ENCODE measurements at places on chromosomes 6 and 20.

DNA sequence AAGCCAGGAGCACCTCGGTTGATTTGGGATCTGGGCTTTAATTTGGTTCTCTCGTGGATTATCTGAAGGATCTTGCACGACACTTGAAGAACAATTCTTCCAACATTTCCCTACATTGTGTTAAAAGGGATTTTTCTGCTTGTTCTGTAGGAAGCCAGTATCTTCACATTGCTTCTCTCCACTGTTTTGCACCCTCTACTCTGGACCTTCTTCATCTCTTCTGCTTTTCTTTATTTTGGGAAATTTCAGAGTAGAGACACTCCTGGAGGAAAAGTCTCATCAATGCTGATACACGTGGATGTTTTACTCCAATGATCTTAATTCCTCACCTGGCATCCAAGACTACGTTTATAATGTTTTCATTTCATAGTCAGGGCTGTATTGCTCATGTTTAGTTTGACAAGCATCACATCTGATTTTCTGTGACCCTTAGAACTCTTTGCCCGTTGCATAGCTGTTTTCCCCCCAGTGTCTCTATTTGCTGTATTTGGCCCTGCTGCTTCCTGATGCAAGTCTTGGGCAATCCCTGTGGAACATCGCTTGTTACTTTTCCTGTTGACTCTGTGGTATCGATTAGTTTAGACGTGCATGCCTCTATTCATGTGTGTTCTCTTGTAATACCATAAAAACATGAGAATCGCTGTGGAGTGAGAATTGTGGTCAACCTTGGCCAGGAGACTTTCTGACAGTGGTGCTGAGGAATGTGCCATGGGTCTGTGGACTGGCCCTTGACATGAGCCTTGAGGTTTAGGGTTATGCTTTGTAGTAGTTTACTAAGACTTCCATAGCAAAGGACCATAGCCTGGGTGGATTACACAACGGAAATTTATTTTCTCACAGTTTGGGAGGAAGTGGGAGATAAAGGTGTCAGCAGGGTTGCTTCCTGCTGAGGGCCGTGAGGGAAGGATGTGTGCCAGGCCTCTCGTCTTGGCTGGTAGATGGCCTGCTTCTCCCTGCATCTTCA is 12.5 kb downstream of the PLCB1 start:
- DNase-seq: no peak

GRCh38 chr20:37401282-37401929 is 55.5 kb downstream of the SRC start:
- no peak for DNase-seq

GRCh38 chr6:169931261-169931660 is 179.8 kb downstream of the ERMARD start:
- no peak for DNase-seq

DNA sequence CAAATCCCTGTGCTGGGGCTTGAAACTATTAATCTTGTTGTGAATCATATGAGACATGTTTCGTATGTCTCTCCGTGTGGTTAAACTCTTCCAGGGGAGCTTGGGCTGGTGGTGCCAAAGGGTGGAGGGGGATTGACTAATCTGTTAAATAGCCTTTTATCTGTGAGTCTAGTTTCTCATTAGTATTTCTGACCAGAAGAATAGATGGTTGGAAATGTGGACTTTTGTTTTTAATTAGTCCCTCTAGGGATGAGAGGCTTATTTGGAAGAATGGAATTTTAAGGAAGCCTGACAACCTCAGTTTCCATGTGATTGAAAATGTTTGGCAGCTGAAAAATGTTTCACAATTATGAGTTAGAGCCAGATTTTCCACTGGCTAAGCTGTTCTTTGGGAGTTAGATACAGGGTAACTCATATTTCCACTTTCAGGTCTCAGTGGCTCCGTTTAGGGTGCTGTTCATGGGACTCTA is 117.3 kb downstream of the BCKDHB start:
- DNase-seq: no peak

DNA sequence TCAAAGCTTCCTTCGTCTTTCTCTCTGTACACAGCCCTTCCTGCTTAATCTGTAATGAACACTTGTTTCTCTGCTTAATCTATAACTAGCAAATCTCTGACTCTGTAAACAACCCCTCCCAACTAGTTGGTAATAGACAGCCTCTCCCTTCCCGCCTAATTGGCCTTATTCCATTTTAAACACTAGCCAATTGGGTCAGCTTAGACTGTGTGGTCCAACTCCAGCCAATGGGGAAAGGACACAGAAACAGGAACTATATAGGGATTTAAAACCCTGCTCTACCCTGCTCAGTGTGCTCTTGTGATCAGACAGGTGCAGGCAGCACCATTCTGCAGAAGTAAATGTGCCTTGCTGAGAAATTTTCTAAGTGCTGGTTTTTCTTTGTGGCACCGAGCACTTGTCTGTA is 18.5 kb downstream of the CHD6 start:
- no peak for DNase-seq

- DNase-seq: no peak
These were observed 9.5 kb upstream of the DTNBP1 start for GRCh38 chr6:15672291-15672690.

Measured in cardiac septum (tissue), 1 donor.